Muscle of leg (tissue), 16 donors: ENCODE measurements at places on chromosomes 11 and 22. TPM values are rescaled to one million over a fixed set of nuclear protein-coding genes. Genes with fewer than 3 reads are reported as not detected.

The DUSP18 gene
- polyA plus RNA-seq, result 2.7 TPM

The OR8A1 gene
- 0.24 TPM for polyA plus RNA-seq

The APOA4 gene
- polyA plus RNA-seq, result 0.23 TPM

The UBQLN3 gene
- not detected for polyA plus RNA-seq

The TRMT2A gene
- 45.6 TPM for polyA plus RNA-seq

The SCO2 gene
- 0.71 TPM for polyA plus RNA-seq

The MMP8 gene
- 0.20 TPM for polyA plus RNA-seq

The COMT gene
- 86.7 TPM for polyA plus RNA-seq

The BAIAP2L2 gene
- 0.61 TPM for polyA plus RNA-seq

The SPINDOC gene
- 24.1 TPM for polyA plus RNA-seq

The EXPH5 gene
- 0.65 TPM for polyA plus RNA-seq
